ENCODE measurements at places on chromosomes 12 and 14. TPM values are rescaled to one million over a fixed set of nuclear protein-coding genes. Genes with fewer than 3 reads are reported as not detected.

DNA sequence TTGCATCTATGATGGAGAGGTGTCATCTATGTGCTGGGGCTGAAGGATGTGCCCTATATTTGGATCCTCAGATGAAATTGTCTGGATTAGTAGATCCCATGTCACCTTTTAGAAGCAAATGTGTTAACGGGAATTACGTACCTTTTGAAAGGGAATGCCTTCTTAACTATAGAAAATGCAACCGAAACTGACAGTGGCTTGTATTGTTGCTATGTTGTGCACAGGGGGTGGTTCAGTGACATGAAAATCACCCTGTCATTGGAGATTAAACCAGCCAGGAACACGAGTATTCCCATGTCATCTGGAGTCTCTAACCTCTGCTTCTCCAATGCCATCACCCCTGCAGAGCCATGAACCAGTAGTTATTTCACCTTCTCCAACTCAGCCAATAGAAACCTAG is 110.2 kb downstream of the METTL25 start:
- peaks cover 10% of the 10 kb centered on the region for H3K36me3 ChIP-seq
- no peak for DNase-seq
- no peaks in the 10 kb centered on the region for H3K27me3 ChIP-seq
- H3K4me3 ChIP-seq, result no peak overlapping the region

GRCh38 chr12:65756956-65757511 is 67.2 kb upstream of the HMGA2 start:
- no peak overlapping the region for H3K4me3 ChIP-seq
- H3K27ac ChIP-seq, result no peak overlapping the region
- no peak for DNase-seq
- no peaks in the 10 kb centered on the region for H3K36me3 ChIP-seq
- no peaks in the 10 kb centered on the region for H3K4me1 ChIP-seq

GRCh38 chr12:52582971-52583456 is 9.4 kb upstream of the KRT74 start:
- H3K4me1 ChIP-seq, result no peaks in the 10 kb centered on the region
- H3K27ac ChIP-seq, result no peak overlapping the region
- DNase-seq, result peak; percentile 23

GRCh38 chr12:15356951-15357364 is 34.6 kb downstream of the PTPRO start:
- H3K36me3 ChIP-seq, result no peaks in the 10 kb centered on the region
- no peak for DNase-seq
- no peaks in the 10 kb centered on the region for H3K4me1 ChIP-seq
- H3K27ac ChIP-seq, result no peak overlapping the region
- H3K4me3 ChIP-seq, result no peak overlapping the region

DNA sequence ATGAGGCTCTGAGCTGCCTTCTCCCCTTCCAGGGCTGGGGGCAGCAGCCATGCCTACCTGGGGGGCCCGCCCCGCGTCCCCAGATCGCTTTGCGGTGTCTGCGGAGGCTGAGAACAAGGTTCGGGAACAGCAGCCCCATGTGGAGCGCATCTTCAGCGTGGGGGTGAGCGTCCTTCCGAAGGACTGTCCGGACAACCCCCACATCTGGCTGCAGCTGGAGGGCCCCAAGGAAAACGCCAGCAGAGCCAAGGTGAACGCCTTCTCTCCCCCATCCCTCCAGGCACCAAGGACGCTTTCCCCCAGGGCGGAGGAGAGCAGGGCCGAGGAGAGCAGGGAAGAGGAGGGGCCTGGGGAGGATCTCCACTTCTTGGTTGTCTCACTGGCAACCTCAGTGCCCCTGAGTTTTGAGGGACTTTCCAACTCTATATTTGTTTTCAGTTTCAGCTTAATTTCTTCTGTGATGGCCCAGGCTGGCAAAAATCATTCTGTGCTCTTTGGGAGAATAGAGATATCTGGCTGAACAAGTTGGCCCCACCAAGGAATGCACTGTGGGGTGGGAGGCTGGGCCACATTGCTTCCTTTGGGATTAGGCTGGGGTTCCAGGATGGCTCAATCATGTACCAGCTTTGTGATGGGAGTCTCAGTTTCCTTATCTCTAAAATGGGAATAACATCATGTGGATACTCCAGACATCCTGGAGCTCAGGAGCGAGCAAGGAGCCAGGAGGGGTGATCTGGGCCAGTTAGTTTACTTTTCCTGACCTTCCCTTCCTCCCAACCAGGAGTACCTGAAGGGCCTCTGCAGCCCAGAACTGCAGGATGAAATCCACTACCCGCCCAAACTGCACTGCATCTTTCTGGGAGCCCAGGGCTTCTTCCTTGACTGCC is 1.2 kb downstream of the KHNYN start:
- peak; percentile 89 for DNase-seq
- H3K36me3 ChIP-seq, result no peaks in the 10 kb centered on the region
- peak overlapping the region; percentile 96 for H3K4me3 ChIP-seq
- no peaks in the 10 kb centered on the region for H3K27me3 ChIP-seq

DNA sequence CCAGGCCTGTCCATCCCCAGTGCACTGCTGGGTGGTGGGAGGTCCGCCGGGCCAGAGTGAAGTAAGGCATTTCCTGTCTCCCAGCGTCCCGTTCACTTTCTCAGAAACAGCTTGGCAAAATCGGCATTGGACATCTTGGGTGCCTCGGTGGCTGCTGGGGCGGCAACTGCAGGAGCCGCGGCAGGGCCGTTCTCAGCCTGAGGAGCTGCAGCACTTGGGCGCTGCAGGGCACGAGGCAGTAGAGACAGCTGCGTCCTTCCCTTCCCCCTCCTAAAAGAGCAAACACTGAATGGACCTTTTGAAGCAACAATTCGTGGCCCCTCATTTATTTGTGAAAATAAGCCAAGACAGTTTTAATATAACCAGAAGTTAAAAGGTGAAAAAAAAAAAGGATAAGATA is 8.3 kb downstream of the FICD start:
- H3K36me3 ChIP-seq, result peaks cover 94% of the 10 kb centered on the region
- H3K27ac ChIP-seq, result no peak overlapping the region
- H3K27me3 ChIP-seq, result no peaks in the 10 kb centered on the region
- H3K4me1 ChIP-seq, result no peaks in the 10 kb centered on the region
- H3K4me3 ChIP-seq, result no peak overlapping the region

DNA sequence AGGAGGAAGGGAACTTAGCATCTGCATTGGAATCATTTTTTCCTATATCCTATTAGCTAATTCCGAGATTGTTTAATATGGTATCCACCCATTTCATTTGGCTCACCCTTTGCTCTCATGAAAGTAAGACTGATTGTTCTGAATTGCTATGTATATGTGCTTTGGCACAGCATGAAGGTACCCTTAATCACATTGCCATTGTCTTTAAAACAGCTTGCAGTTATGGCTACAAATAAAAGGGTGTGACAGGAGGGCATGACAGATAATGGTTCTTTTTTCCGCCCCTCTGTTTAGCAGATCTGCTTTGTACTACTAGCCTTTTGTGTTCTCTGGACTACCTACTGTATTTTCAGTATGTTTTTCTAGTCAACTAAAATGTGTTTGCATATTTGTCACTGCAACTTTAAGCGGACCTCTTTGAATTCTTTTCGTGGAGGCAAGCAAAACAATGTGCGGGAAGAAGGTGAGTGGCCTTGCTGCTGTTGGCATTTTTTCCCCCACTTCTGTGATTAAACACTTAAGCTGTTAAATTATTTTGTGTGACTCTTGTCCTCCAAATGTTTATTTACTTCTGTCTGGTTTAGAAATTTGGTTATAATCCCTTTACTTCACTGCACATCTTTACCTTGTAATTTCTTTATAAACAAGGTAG is 35.8 kb downstream of the FBXO34 start:
- H3K27me3 ChIP-seq, result no peaks in the 10 kb centered on the region
- no peaks in the 10 kb centered on the region for H3K36me3 ChIP-seq
- no peak overlapping the region for H3K27ac ChIP-seq
- H3K4me1 ChIP-seq, result peaks cover 5% of the 10 kb centered on the region
- H3K4me3 ChIP-seq, result no peak overlapping the region

- no peak overlapping the region for H3K27ac ChIP-seq
- H3K36me3 ChIP-seq, result no peaks in the 10 kb centered on the region
- DNase-seq, result no peak
- no peak overlapping the region for H3K4me3 ChIP-seq
Observed at GRCh38 chr12:115074617-115075016, 390.6 kb upstream of the TBX3 start.

DNA sequence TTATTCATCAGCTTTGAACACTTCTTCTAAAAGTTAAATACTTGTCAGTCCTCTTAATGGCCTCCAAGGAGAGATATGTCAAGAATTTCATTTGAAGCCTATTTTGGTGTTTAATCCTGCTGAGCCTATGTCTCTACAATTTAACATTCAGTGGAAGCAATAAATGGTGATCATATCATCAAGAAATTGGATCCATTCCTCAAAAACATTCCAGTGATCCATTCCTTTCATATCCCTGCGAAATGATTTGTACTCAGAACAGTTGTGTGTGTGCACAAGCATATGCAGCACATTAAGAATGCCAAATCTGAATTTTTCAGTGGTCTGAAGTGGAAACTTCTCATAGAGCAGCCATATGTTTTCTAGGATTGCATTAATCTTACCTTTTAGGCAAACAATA is 373.7 kb upstream of the SYT1 start:
- H3K4me3 ChIP-seq, result no peak overlapping the region
- H3K27ac ChIP-seq, result no peak overlapping the region
- H3K4me1 ChIP-seq, result no peaks in the 10 kb centered on the region
- no peak for DNase-seq

Gene ZCRB1
- total RNA-seq, result 23.2 TPM

Gene RPL10L
- total RNA-seq, result not detected

Gene CDCA4
- total RNA-seq, result 10.7 TPM

Gene ESPL1
- 2.4 TPM for total RNA-seq

Gene RDH16
- 2.4 TPM for total RNA-seq

Gene ACRBP
- 12.3 TPM for total RNA-seq

Gene SLCO1B1
- total RNA-seq, result not detected

Gene ZNF740
- 117 TPM for total RNA-seq
